Heart right ventricle (tissue), 16 donors: ENCODE measurements at places on chromosomes 1 and 21. TPM values are rescaled to one million over a fixed set of nuclear protein-coding genes. Genes with fewer than 3 reads are reported as not detected.

GRCh38 chr21:25986928-25987327 lies 183.6 kb downstream of the APP start:
- H3K36me3 ChIP-seq, result peaks cover 17% of the 10 kb centered on the region
- DNase-seq, result no peak
- no peak overlapping the region for H3K4me3 ChIP-seq
- no peak overlapping the region for H3K27ac ChIP-seq
- no peaks in the 10 kb centered on the region for H3K27me3 ChIP-seq
- H3K4me1 ChIP-seq, result peaks cover 31% of the 10 kb centered on the region

GRCh38 chr1:11749203-11749689 lies 12.7 kb upstream of the C1orf167 start:
- H3K4me1 ChIP-seq, result no peaks in the 10 kb centered on the region
- DNase-seq, result peak; percentile 28
- no peaks in the 10 kb centered on the region for H3K27me3 ChIP-seq
- H3K36me3 ChIP-seq, result peaks cover 62% of the 10 kb centered on the region
- no peak overlapping the region for H3K27ac ChIP-seq

DNA sequence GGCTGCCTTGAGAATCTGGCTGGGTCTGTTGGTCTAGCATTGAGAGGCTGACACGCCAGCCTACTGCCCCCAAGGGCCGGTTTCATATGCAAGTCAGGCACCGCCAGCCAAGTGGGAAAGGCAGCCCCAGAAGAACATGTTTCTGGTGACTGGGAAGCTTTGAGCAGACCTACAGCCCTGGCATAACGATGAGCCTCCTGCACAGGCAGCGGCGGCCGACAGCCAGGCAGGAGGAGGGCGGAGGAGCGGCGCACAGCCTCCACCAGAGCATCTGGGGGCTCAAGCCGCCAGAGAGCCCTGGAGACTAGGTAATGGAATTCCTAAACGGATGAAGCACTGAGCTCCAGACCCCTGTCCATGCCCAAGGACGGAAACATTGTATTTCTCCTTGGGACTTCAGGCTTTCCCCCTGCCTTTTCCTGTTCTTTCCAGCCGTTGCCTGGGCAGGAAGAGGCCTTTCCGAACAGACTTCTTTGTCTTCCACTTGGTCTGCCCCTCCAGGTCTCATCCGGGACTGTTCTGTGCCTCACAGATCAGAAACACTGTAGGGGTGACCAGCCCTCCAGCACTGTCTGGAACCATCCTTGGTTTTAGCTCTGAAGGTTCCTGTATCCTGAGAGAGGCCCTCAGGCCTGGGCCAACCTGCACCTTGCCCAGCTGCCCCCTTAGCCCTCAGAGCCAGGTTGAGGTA lies 59.5 kb downstream of the IRF2BP2 start:
- peaks cover 29% of the 10 kb centered on the region for H3K4me1 ChIP-seq
- DNase-seq, result no peak
- no peak overlapping the region for H3K27ac ChIP-seq
- no peaks in the 10 kb centered on the region for H3K27me3 ChIP-seq
- no peaks in the 10 kb centered on the region for H3K36me3 ChIP-seq

- H3K4me1 ChIP-seq, result no peaks in the 10 kb centered on the region
- no peak overlapping the region for H3K27ac ChIP-seq
- H3K4me3 ChIP-seq, result no peak overlapping the region
- H3K27me3 ChIP-seq, result peaks cover 100% of the 10 kb centered on the region
These were observed 9.8 kb downstream of the PAX7 start for GRCh38 chr1:18640228-18641004.

DNA sequence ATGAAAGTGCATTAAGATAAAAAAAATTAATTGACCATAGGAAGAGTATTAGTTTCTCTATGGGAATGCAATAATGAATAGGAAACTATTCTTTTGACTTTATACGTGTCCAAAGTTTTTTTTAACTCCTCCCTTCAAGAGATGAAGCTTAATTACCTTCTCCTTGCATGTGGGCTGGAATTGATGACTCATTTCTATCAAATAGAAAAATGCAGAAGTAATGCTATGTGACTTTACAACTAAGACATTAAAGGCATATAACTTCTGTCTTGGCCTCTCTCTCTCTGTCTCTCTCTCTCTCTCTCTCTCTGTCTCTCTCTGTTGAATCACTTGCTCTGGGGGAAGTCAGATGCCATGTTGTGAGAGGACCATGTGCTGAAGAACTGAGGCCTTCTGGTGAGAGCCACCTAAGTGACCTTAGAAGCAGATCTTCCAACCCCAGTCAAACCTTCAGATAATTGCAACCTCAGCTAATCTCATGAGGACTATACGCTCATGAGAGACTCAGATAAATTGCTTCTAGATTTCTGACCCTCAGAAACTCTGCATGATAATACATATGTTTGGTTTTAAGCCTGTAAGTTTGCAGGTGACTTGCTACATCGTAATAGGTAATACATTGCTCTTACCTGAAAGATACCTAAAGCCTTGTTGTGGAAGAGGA lies 414.2 kb downstream of the KCNT2 start:
- no peaks in the 10 kb centered on the region for H3K27me3 ChIP-seq
- no peaks in the 10 kb centered on the region for H3K36me3 ChIP-seq
- no peak overlapping the region for H3K27ac ChIP-seq
- no peak for DNase-seq
- no peak overlapping the region for H3K4me3 ChIP-seq
- no peaks in the 10 kb centered on the region for H3K4me1 ChIP-seq

GRCh38 chr1:95957748-95958147 lies 723.7 kb downstream of the RWDD3 start:
- H3K36me3 ChIP-seq, result no peaks in the 10 kb centered on the region
- DNase-seq, result no peak
- H3K4me3 ChIP-seq, result no peak overlapping the region
- no peak overlapping the region for H3K27ac ChIP-seq
- no peaks in the 10 kb centered on the region for H3K27me3 ChIP-seq

- H3K27me3 ChIP-seq, result no peaks in the 10 kb centered on the region
- no peaks in the 10 kb centered on the region for H3K36me3 ChIP-seq
- H3K4me3 ChIP-seq, result no peak overlapping the region
- DNase-seq, result no peak
- H3K4me1 ChIP-seq, result no peaks in the 10 kb centered on the region
These were observed 12.1 kb downstream of the RGS18 start for GRCh38 chr1:192170196-192170984.

The SPRR2F gene
- not detected for total RNA-seq

The FCRL5 gene
- total RNA-seq, result not detected
